ENCODE measurements at places on chromosomes 6 and 20.

DNA sequence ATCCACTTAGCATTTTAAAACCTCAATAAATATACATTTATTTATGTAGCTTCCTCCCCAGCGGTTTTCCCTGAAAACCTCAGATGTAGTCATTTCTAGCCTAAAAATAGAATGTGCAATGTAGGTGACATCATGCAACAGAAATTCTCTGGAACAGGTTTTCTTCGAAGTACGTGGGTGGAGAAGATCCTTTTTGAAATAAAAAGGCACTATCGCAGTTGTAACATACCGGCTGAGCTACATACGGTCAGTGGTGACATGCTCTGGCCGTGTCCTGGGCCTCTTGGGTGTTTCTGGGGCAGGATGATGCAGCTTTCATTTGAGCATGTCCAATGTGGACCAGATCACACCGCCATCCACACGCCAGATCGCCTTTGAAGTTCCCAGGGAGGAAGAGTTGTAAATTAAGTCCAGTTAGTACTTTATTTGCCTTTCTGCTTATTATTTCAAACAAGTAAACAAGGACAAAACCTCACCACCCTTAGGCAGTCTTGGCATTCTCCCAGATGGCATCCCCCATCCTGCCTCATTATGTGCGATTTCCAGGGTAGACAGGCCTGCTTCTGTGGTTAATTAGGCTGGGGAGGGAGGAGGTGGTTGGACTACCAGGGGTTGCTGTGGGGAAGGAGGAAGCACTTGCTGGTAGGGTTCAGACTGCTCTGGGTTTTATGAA is 109.5 kb upstream of the CLDN20 start:
- peak; percentile 37 for DNase-seq

- DNase-seq, result peak; percentile 26
Observed at GRCh38 chr6:70107852-70108629, 194.8 kb downstream of the COL9A1 start.

DNA sequence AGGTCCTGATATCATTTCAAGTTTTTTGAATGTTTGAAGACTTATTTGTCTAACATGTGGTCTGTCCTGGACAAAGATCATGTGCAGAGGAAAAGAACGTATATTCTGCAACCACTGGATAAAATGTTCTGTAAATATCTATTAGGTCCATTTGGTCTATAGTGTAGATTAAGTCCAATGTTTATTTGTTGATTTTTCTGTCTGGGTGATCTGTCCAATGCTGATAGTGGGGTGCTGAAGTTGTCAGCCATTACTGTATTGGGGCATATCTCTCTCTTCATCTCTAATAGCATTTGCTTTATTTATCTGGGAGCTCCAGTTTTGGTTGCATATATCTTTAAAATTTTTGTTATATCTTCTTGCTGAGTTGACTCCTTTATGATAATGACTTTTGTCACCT is 258.4 kb upstream of the CITED2 start:
- no peak for DNase-seq

- no peak for DNase-seq
Observed at GRCh38 chr20:24328901-24329300, 140.5 kb upstream of the SYNDIG1 start.

DNA sequence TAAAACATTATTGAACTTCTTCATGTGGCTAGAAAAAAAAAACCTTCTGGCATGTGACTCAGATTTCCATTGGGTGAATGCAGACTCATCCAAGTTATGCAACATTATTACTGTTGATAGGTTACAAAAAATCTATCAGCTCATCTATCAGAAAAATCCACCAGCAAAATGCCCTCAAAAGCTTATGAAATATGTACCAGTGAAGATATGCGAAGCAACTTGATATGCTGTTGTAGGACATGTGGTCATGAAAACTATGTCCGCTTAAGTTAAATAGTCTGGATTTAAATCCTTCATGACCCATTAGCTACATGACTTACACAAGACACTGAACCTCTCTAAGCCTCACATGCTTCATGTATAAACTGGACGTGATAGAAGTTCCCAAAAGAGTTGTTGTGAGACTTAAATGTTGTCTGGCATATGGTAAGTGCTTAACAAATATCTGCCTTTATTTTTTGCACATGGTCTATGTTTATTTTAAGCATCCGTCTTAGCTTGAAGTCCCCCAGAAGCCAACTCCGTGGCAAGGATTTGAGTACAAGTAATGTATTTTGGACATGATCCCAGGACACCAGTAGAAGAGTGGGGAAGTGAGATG is 12.5 kb upstream of the BFSP1 start:
- DNase-seq, result no peak
